Kidney (tissue), 22 donors: ENCODE measurements at places on chromosomes 7 and 10. TPM values are rescaled to one million over a fixed set of nuclear protein-coding genes. Genes with fewer than 3 reads are reported as not detected.

DNA sequence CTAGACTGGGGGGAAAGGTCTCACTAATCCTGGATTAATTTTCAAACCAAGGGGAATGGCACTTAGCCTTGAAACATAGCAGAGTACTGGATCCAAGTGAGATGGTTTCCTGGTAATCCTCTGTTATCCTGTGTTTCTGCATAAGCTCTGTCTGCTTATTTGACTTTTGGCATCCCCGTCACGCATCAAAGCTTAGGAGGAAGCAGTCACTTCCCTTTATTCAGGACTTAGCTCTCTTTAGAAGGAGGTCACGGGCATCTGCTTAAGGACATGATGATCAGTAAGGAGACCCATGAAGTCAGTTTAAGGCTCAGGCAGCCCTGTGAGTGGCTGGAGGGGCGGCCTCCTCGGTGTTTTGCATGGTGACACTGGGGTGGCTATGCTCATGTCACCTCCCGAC is 30.0 kb downstream of the TSPAN15 start:
- H3K27ac ChIP-seq = peak overlapping the region; percentile 63
- no peak overlapping the region for H3K4me3 ChIP-seq
- H3K36me3 ChIP-seq = no peaks in the 10 kb centered on the region

- no peaks in the 10 kb centered on the region for H3K27me3 ChIP-seq
- no peak for DNase-seq
- no peaks in the 10 kb centered on the region for H3K4me1 ChIP-seq
- H3K4me3 ChIP-seq = no peak overlapping the region
Measured at GRCh38 chr7:29771081-29771816, 35.1 kb upstream of the WIPF3 start.

Gene SORBS1
- 91.7 TPM for total RNA-seq

DNA sequence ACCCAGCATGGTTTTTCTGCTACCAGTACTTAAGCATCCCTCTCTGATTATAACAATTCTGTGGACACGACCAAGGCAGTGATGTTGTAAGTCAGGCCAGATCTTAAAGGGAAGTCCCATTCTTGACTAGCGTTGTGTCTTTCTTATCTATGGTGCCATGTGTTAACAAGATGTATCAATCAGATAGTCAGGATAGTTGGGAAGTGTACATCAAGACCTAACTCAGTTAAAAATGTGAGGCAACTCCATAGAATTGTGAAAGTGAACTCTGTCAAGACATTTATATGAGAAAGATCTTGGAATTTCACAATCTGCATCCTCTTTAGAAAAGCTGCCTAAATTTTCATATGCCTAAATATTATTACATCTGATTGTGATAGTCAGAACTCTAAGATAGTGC is 341.7 kb upstream of the SEMA3D start:
- no peaks in the 10 kb centered on the region for H3K27me3 ChIP-seq
- H3K4me3 ChIP-seq = no peak overlapping the region
- no peak for DNase-seq
- H3K4me1 ChIP-seq = no peaks in the 10 kb centered on the region

Gene CALN1
- not detected for total RNA-seq

DNA sequence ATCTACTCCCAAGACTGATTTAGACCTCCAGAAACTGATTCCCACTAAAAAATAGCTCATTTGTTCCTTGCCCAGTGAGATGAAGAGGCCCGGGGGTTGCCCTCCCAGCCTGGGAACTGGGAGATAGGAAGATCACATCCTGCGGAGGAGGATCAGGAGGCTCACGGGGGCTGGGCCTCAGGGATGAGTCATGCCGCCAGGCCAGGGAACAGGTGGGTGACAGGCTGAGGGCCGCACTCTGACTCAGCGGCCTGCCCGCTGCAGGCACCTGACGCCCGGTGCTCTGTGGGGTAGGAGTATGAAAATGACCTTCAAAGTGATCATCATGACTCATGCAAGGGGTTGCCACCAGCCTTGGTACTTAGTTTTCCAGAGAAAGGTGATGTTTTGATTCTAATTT is 104.5 kb upstream of the ZPBP start:
- H3K4me1 ChIP-seq = no peaks in the 10 kb centered on the region
- H3K36me3 ChIP-seq = no peaks in the 10 kb centered on the region
- H3K27me3 ChIP-seq = no peaks in the 10 kb centered on the region
- no peak for DNase-seq

Gene ENO4
- total RNA-seq = 1.2 TPM

Gene LIPF
- not detected for total RNA-seq

- H3K27ac ChIP-seq = no peak overlapping the region
- no peak for DNase-seq
- no peaks in the 10 kb centered on the region for H3K36me3 ChIP-seq
- no peaks in the 10 kb centered on the region for H3K4me1 ChIP-seq
Measured at GRCh38 chr7:126924477-126924876, 328.3 kb downstream of the GRM8 start.

DNA sequence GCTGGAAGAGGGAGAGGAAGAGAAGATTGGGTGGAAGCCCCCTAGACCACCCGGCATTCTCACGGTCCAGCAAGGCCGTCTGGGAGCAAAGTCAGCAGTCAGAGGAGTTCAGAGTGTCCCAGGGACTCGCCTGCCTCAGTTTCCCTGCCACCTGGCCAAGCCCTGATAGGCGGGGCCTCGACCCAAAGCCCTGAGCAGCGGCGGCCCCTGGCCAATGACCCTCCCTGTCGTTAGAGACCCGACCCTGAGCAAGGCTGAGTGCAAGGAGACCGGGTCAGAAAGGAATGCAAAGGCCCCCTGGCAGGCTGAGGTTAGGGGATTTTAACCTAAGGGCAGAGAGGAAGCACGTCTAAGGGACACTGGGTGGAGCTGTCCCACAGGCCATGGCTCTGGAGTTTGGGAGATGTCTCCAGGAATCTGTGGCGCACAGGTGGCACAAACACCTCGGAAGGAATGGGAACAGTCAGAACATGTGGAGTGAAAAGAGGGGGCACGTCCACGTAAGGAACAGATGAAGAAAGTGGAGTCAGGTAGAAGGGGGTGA is 196.8 kb upstream of the PDE1C start:
- no peak for DNase-seq
- no peak overlapping the region for H3K27ac ChIP-seq
- no peaks in the 10 kb centered on the region for H3K4me1 ChIP-seq
- H3K27me3 ChIP-seq = no peaks in the 10 kb centered on the region
- no peak overlapping the region for H3K4me3 ChIP-seq

Gene HOXA7
- total RNA-seq = 31.3 TPM
